ENCODE measurements at places on chromosomes 16 and 17. TPM values are rescaled to one million over a fixed set of nuclear protein-coding genes. Genes with fewer than 3 reads are reported as not detected.

The KRTAP9-4 gene
- not detected for total RNA-seq

The ARHGDIG gene
- total RNA-seq: not detected

The PRR11 gene
- 29.4 TPM for total RNA-seq

The SKAP1 gene
- 48.7 TPM for total RNA-seq

The TOX3 gene
- not detected for total RNA-seq

The CD300H gene
- total RNA-seq: not detected

The HBQ1 gene
- total RNA-seq: 0.88 TPM

Data from activated T-helper 1 cell treated with anti-CD3 and anti-CD28 coated beads, Interleukin-12 subunit alpha, Interleukin-12 subunit beta, Interleukin-2, Interleukin-4 antibody, amounts not matched to agents 30 ng/mL and 10 ng/mL and 1 ng/mL, durations not matched to agents 14 hours and 24 hours and 36 hours (primary cell).